ENCODE measurements at places on chromosomes 6 and 20.

GRCh38 chr20:37567671-37568588 is 40.3 kb upstream of the BLCAP start:
- DNase-seq: peak; percentile 55

GRCh38 chr6:113732384-113732966 is 124.7 kb upstream of the MARCKS start:
- DNase-seq: no peak

DNA sequence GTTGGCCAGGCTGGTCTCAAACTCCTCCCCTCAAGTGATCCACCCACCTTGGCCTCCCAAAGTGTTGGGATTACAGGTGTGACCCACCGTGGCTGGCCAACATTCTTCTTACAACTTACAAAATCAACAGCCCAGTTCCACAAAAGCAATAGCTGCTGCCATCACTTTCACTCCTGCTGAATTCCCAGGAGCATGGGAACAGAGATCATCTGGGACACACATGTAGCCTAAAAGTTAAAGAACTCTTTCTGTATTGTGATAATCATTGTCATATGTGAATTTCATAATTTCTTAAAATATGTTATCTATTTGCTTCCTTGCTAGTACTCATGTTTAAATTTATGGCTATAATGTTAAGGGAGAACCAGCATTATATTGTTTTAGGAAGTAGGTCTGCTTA is 51.7 kb downstream of the NCOA6 start:
- DNase-seq: no peak

DNA sequence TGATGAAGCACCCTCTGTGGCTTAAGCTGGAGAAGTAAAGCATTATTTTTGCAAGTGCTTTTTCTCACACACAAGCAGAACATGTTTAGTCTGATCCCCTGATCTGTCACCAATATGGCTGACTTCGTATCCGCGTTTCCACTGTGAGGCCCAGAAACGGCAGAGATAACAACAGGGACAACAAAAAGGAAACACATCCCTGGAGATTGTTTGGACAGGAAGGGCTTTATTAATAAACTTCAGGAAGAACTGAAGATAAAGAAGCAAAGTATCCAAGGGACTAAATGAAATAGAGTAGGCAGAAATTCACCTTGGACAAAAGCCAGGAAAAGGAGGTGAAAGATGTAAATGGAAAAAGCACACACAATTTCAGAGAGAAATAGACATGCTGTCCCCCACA is 49.2 kb downstream of the RARS2 start:
- no peak for DNase-seq

- no peak for DNase-seq
Measured at GRCh38 chr6:167211295-167211648, 53.5 kb upstream of the GPR31 start.

DNA sequence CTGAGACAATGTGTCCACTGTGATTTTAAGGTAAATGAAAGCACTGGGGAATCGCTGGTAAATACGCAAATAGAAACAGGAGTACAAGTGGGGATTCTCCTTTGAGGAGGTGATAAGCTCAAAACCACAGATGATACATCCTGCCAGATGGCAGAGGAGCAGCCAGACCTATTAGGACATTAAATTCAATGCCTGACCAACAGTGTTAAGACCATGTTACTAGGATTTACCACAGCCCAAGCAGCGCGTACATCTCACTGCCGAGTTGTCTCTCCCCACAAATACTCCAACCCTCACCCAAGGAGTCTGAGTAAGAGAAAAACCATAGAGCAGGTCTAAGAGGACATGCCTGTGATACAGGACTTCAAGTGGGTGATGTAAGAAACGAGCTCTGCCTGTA is 68.9 kb upstream of the TULP1 start:
- DNase-seq: no peak

- no peak for DNase-seq
Measured at GRCh38 chr20:37162646-37163045, 16.5 kb upstream of the RPN2 start.

GRCh38 chr6:79422666-79423065 is 114.6 kb downstream of the LCA5 start:
- DNase-seq: no peak

DNA sequence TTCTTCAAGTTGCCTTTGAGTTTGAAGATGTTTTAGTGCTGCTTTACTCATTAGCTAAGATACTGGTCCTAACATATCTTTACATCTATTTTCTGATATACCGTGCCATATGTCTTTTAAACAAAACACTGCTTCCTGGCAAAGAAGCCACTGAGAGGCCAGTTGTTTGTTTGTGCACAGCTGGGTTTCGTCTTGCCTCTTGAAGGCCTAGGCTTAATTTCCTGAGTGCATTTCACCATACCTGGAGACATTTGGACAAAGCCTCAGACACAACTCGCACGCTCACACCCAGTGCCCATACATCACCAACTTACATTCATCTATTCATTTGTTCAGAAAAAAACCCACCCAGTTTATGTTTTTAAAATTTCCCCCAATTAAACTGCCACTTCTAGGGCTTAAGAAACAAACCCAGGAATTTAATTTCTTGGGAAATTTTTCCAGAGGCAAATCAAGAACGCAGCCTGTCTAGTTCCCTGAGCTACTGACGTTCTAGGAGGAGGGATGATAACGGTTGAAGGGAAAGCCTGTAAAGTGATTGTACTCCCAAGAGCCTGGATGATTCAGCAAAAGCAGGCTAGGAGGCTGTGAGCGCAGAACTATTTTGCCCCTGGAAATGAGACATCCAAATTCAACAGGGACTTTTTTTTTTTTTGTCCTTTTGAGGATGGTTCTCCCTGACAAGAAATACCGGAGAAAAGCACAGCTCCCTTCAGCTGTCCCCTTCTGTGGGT is 77.7 kb downstream of the OLIG3 start:
- no peak for DNase-seq

- no peak for DNase-seq
Measured at GRCh38 chr6:111677249-111677990, 71.7 kb upstream of the TRAF3IP2 start.

DNA sequence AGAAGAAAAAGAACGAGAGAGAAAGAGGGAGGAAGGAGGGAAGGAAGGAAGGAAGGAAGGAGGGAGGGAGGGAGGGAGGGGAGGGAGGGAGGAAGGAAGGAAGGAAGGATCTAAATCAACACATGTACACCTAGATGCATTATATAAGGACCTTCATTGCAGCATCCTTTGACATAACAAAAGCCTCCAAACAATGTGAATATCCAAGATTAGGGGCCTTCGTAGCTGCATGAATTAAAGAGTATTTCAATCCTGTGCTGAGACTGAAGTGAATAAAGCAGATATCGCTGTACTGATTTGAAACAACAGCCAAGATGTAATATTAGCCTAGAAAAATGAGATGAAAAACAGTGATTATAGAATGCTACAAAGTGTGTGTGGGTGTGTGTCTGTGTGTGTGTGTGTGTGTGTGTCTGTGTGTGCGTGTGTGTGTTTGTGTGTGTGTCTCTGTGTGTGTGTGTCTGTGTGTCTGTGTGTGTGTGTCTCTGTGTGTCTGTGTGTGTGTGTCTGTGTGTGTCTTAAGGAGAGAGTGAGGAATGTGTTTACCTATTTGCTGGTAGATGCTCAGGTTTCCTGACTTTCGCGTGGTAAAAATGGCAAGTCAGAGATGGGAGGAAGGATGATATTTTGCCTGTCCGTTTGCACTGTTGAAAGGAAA is 129.0 kb upstream of the PTPN1 start:
- no peak for DNase-seq

DNA sequence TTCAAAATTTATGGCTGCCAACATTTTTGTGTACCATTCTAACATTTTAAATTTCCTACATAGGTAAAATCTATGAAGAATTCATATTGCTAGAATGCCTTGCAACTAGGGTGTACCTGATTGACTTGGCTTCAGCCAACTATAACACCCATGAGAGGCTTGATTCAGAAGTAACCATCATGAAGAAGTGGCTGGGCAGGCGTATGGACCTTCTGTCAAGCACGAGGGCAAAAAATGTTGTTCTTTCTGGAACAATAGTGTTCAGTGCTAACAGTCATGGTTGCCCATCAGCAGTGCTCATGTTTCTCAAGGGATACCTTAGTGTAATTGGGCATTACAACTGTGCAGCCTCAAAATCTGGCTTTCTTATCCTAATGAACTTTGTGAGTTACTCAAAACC is 42.9 kb downstream of the ID4 start:
- no peak for DNase-seq

DNA sequence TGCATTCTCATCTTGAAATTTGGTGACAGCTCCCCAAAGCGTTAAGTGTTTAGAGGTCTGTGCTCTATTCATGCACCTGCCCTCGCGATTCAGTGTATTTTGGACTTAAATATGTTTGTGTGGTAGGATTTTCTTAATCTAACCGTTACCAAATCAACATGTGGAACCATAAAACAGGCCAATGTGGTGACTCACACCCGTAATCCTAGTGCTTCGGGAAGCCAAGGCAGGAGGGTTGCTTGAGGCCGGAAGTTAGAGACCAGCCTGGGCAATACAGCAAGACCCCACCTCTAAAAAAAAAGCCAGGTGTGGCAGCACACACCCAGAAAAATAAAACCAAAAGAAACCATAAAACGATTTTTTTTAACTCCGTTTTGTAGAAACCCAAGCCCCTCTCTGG is 31.5 kb downstream of the PYGB start:
- no peak for DNase-seq

DNA sequence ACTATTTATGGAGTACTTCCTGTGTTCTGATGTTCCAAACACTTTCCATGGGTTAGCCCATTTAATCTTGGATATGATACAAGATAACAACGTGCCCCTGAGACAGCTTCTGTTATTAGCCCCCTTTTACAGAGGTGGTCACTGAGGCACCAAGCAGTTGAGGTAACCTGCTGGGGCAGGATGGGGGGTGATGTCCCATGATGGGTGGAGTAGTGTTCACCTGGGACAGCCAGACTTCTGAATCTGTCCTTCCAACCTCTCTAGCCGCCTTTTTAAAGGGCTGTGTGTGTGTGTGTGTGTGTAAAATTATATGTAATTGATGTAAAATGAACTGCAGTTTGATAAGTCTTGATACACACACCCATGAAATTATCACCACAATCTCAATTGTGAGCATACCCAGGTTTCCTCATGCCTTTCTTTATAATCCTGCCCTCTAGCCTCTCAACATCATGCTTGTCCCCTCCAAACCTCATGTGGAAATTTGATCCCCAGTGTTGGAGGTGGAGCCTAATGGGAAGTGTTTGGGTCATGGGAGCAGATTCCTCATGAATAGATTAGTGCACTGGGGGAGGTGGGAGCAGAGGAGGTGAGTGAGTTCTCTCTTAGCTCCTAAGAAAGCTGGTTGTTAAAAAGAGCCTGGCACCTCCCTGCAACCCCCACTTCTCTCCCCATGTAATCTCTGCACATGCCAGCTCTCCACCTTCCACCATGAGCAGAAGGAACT is 39.2 kb downstream of the PLAGL2 start:
- peak; percentile 22 for DNase-seq

- DNase-seq: no peak
Measured at GRCh38 chr20:21393166-21393565, 4.2 kb downstream of the NKX2-4 start.

GRCh38 chr20:62804021-62804626 is 511 bp upstream of the OGFR start:
- no peak for DNase-seq

DNA sequence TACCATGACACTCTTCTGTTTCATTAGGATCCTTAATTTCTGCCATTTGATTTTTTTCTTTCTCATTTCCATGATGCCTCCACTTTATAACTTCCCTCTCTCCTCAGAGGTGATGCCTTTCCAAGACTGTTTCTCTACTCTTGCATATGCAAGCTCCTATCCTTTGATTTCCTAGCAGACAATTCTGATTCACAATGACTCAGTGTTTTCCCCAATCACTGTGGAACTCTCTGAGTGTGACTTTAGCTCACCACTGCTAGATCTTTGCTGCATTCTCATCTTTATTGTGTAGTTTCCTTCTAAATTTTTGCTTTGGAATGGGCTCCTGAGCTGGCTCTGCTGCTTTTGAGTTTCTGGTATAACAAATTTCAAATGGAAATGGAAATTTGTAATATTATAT is 184.9 kb downstream of the TINAG start:
- no peak for DNase-seq

DNA sequence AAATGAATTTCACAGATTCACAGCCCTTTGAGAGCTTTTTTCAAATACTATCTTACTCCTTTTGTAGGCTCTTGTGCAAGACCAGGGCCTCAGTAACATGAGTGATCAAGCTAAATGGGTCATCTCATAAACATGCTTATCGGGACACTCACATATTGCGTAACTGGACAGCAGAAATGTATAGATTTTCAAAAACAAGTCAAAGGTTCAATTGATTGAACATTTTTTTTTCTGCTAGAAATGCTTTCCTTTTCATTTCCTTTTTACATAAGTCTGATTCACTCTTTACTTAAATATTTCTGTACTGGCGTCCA is 8.7 kb upstream of the SALL4 start:
- no peak for DNase-seq

DNA sequence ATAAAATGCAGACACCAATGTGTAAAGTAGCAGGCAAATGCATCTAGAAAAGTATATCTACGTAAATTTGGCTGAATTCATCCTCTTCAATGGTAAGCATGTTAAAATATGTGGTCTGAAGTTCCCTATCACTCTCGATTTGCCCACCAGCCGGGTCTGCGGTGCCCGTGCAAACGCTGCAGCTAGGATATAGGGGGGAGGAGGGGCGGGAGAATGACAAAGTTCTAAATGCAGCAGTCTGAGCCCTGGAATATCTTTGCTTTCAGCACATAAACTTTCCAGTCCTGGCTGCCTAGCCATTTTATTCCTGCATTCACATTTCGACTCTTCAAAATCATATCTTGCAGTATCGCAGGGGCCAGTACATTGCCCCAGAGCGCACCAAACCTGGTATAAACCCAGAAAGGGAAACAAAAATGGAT is 708 bp downstream of the NRN1 start:
- no peak for DNase-seq

- peak; percentile 64 for DNase-seq
Measured at GRCh38 chr6:125191916-125192609, 38.5 kb downstream of the TPD52L1 start.

DNA sequence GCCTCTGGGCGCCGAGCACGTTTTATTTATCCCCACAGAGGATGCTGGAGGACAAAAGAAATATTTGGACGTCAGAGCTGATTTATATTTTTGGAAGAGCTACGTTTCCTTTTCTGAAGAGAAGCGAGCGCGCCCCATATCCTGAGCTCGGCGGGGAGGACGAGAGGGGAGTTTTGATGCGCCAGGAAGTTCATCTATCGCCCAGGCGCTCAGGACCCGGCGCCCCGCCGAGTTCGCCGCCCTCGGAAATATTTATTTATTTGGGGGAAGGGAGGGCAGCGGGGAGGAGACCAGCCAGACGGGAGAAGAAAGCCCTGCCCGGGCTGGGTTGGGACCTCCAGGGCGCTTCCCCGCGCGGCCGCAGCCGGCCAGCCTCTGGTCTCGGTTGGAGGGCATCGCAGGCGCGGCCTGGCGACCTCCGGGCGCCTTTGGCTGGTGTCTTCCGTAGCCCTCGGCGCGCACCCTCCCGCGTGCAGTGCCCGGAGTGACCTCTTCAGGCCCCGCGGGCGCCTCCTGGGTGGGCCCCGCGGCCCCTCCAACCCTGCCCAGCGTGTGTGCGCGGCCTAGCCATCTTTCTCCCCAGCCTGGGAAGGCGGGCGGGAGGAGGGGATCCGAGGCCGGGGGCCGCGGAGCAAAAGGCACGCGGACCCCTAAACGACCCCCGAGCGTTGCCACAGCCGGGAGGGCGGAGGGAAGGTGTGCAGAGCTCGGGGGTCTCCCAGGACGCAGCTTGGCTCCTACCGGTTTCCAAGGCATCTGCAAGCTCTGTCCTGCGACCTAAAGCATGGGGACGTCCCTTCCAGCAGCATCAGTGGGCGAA is 5.4 kb upstream of the FOXF2 start:
- no peak for DNase-seq

GRCh38 chr6:157240059-157240959 is 83.0 kb downstream of the TMEM242 start:
- DNase-seq: no peak

Data from SW480 (cell line).